ENCODE measurements at places on chromosomes 7 and 10. TPM values are rescaled to one million over a fixed set of nuclear protein-coding genes. Genes with fewer than 3 reads are reported as not detected.

SUN3 gene
- not detected for total RNA-seq

EBLN1 gene
- total RNA-seq: not detected

UTF1 gene
- not detected for total RNA-seq

HTR7 gene
- 0.32 TPM for total RNA-seq

WNT2 gene
- total RNA-seq: 9.0 TPM

KIAA1549 gene
- total RNA-seq: 5.3 TPM

RAMP3 gene
- total RNA-seq: 183 TPM

FFAR4 gene
- 13.7 TPM for total RNA-seq

HABP2 gene
- total RNA-seq: 0.77 TPM
